ENCODE measurements at places on chromosomes 1 and 21. TPM values are rescaled to one million over a fixed set of nuclear protein-coding genes. Genes with fewer than 3 reads are reported as not detected.

RGS13 gene
- not detected for total RNA-seq

FCMR gene
- total RNA-seq, result not detected

PADI3 gene
- not detected for total RNA-seq

LRRC3 gene
- 0.66 TPM for total RNA-seq

KCNJ9 gene
- total RNA-seq, result not detected

FCGR1A gene
- total RNA-seq, result not detected

GALE gene
- total RNA-seq, result 28.1 TPM

S100A7A gene
- total RNA-seq, result not detected

RGS16 gene
- 0.66 TPM for total RNA-seq

CA14 gene
- total RNA-seq, result not detected

MXRA8 gene
- 534 TPM for total RNA-seq

CFHR3 gene
- not detected for total RNA-seq

RGS7 gene
- 1.9 TPM for total RNA-seq

PCP4L1 gene
- not detected for total RNA-seq

FCRL1 gene
- total RNA-seq, result not detected

TIAM1 gene
- 2.9 TPM for total RNA-seq

GON4L gene
- 34.9 TPM for total RNA-seq

CELF3 gene
- total RNA-seq, result not detected

CITED4 gene
- total RNA-seq, result 2.5 TPM

SNX7 gene
- 46.5 TPM for total RNA-seq

BNIPL gene
- under 0.01 TPM for total RNA-seq

AZIN2 gene
- 4.2 TPM for total RNA-seq

LCK gene
- not detected for total RNA-seq

LRRC38 gene
- not detected for total RNA-seq

TAS1R3 gene
- total RNA-seq, result 0.50 TPM

C1orf116 gene
- not detected for total RNA-seq

CHODL gene
- total RNA-seq, result 0.15 TPM

ZNF436 gene
- total RNA-seq, result 34.6 TPM

KRTAP13-2 gene
- not detected for total RNA-seq

KDM1A gene
- 99.7 TPM for total RNA-seq

SLC35F3 gene
- total RNA-seq, result not detected

BMP8B gene
- not detected for total RNA-seq

RAP1GAP gene
- 0.15 TPM for total RNA-seq

FAM131C gene
- total RNA-seq, result 0.50 TPM

SH3D21 gene
- total RNA-seq, result 4.7 TPM

PADI2 gene
- 0.15 TPM for total RNA-seq

PGBD2 gene
- 6.1 TPM for total RNA-seq

NOS1AP gene
- total RNA-seq, result 0.29 TPM

LAPTM5 gene
- total RNA-seq, result not detected

ZNF496 gene
- total RNA-seq, result 19.9 TPM

KLHDC7A gene
- not detected for total RNA-seq

TRAPPC10 gene
- 18.3 TPM for total RNA-seq

ZNF695 gene
- 2.0 TPM for total RNA-seq

C1orf167 gene
- 0.99 TPM for total RNA-seq

All from smooth muscle cell of trachea (primary cell).